Hindlimb muscle (tissue), 1 donor: ENCODE measurements at places on chromosomes 4 and X.

DNA sequence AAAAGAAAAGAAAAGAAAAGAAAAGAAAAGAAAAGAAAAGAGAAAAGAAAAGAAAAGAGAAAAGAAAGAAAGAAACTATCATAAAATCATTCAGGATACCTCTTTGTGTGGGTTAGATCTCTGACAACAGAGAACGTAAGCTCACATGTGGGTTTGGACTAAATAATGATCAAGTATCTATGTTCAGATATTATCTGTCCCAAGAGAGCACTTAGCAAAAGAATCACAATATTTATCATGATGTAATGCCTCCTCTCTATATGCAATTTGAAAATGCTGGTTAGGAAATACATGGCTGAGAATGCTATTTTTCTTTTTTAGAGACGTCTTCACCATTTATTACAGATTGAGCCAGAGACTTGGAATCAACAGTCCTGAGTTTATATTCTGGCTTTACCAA, 191.3 kb downstream of the KCNIP4 start:
- DNase-seq: no peak

DNA sequence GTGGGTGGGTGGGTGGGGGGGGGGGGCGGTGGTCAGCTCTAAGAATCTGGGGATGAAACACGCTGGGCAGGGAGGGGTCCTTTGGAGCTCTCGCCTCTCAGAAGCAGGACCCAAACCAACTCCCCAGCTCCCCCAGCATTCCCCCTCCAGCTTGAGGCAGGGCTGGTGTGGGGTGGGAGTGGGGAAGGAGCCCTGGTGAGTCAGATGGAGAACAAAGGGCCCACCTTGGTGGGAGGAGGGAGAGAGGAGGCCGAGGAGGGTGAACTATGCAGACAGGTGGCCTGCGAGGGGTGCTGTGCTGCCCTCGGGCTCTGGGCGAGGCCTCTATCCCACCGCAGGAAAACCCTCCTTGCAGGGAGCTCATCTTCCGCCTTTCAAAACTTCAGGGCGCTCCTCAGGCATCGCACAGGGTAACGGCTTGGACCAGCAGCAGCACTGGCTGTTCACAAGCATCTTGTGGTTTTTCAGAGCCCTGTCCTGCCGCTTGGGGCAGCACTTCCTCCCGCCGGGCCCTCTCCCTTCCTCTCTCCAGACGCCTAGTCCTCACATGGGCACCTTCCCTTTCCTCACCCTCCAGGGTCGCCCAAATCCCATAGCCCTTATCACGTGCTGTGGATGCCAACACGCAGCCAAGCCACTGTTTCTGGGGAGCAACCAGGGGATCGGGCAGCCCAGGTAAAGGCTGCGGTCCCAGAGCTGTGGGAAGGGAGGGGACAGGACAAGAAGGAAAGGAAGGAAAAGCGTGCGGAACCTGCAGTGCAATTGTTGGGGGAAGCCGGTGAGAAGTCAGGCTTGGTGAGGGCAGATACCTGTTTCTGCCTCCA, 34.0 kb upstream of the GRPEL1 start:
- peak; percentile 38 for DNase-seq

DNA sequence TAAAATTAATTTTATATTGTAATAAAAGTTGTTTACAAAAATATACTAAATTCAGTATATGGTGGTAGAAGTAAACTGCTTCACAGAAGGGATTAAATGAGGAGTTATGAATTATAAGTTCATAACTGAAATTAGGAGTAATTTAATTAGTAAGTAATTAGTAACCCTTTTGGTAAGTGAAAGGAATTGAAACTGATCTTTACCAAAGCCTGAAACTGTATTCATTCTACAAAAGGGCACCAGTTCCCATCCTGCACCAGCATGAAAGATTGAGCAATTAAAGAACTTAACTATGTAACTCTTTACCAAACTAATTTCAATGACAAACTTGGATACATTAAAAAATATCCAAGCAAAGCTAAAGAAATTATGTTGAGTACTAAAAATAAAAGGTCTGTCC, 8.2 kb downstream of the MED14 start:
- no peak for DNase-seq

DNA sequence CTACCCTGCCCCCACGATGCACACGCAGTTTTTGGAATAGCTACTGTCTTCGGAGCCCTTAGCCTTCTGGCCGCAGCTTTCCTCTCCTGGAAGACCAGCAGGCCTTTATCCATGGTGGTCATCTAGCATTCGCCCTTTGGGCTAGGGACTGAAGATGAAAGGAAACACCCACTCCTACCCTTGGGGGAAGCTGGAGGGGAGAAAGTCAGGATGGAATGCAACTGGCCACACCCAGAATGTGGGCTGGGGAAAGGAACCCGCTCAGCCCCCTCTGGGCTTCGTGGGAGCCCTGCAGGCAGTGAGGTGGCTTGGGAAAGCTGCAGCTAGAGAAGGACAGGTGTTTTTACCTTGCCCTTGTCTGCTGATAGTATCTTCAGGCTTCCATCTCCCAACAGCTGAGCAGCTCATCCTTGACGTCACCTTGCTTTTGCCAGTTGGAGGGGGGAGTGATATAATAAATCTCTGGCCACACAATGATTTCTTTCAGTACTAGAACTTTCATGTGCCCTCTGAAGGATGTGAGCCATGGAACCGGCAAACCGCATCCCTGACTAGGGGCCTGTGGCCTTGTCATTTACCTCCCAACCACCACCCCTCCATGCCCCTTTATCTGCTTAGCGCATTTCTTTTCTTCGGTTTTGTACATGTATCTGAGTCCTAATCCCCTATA, 59.0 kb downstream of the ELF4 start:
- no peak for DNase-seq

DNA sequence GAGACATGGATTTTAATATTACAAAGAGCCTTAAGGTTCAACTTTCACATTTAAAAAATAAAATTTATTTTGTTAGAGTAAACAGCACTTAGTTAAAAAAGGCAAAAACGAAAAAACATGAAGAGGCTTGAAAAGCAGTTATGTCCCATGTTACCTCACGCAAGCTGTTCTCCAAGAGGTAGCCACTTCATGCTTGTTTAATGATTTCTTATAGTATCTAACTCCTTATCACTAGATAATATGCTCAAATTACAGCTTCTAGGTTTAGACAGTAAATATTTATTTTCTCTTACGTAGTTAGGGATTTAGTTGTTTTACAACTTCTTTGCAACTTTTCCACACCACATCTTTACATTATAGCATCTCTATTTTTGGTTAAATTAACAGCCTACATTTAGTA, 27.8 kb upstream of the TMPRSS11D start:
- DNase-seq: no peak

DNA sequence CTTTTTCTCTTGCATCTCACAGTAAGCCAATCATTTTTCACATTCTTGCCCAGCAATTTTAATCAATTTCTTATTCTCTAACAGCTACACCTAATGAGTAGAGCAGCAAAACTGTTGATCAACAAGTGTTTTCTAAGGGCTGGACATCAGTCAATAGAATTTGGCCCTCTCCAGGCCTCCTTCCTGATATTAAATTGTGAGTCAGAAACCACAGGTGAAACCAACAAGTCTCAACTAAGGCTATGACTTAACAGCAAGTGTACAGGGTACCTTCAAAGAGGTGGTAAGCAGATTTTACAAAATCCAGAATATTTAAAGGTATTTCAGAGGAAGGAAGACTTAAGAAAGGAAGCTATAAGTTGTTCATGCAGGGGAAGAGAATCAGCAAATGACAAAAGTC, 156.5 kb upstream of the ARHGAP24 start:
- DNase-seq: no peak

GRCh38 chrX:101287402-101287801, 3.7 kb downstream of the TAF7L start:
- peak; percentile 20 for DNase-seq
